ENCODE measurements at places on chromosomes 5 and 9.

DNA sequence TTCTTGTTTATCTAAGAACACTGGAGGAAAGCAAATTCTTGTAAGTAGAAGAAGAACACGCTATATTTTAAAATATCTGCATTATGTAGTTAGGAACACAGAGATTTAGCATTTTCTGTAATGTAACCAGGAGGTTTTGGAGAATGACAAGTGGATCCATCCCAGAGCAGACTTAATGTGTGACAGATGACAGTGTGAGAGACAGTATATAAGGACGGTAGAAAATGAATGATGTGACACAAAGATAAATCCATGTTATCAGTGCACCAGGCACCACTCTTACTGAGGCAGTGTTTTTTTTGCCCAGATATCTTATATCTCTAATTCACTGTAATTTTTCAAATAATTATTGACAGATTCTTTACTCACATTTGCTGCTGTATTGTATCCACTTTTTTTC, 239.0 kb upstream of the KCNN2 start:
- DNase-seq = no peak

GRCh38 chr5:96516631-96517071, 83.6 kb upstream of the PCSK1 start:
- DNase-seq = no peak

DNA sequence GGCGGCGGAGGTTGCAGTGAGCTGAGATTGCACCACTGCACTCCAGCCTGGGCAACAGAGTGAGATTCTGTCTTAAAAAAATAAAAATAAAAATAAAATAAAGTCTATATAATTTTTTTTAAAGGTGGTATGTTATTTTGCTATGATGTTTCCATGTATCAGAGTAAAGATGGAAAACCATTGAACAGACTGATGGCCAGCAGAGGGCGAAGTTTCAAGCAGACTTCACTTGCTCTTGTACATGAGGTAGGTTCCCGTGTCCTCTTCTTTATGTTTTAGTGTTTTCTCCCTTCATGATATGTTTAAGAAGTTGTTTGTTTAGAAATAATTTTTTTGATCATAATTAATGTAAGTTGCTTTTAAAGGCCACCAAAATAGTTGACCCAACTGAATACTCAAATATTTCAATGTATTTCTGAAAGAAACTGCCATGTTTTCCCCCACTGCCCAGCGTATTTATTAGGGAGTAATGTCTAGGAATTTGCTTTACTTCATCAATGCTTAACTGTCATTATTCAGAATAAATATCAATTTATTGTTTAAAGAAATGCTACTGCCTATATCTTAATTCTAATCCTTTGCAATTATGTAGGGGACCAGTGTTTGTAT, 146.4 kb downstream of the HACD4 start:
- peak; percentile 32 for DNase-seq

GRCh38 chr5:58849223-58849622, 266.3 kb downstream of the RAB3C start:
- no peak for DNase-seq

DNA sequence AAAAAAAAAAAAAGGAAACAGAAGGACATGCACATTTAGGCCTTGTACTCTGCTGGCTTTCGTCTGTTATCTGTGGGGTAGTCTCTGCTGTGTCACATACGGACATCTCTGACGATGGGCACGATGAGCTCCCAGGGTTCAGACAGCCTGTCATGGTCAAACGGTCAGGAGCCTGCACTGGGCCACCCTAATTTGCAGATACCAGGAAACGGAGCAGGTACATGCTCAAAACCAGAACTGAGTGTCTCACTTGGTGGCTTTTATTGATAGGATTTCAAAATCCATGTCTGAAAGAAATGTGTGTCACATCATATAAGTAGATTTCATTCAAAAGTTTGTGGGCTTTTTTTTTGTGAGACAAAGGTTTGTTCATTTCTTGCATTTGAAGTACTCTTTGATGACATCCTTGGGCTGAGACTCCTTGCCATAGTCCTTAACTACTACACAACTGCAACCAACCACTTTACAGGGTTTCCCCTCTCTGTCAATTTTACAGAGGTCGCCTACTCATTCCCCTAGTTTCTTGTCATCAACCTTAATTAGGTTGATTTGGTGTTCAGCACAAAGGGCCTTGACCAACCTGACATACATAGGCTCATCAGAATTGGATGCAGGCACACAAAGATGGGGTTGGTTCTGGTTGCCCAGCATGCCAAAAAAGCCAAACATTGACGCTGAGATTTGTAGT, 9.0 kb downstream of the CKMT2 start:
- DNase-seq = no peak

DNA sequence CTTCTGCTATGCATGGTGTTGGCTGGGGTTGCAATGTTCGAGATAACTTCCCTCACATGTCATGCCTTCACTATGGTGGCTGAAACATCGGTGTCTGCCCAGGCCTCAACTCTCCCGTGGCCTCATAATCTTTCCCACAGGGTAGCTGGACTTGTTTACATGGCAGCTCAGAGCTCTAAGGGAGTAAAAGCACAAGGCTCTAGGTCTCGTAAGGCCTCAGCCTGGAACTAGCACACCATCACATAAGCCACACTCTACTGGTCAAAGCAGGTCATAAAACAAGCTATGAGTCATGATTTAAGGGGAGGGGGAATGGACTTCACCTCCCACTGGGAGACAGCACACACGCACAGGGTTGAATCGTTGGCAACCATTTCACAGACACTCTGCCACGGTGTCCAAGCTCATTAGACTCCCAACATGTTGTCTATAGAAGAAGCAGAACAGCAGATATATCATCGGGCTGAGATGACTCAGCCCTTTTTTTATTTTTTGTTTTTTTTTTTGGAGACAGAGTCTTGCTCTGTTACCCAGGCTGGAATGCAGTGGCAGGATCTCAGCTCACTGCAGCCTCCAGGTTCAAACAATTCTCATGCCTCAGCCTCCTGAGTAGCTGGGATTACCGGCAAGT, 66.8 kb upstream of the IL17B start:
- DNase-seq = no peak

DNA sequence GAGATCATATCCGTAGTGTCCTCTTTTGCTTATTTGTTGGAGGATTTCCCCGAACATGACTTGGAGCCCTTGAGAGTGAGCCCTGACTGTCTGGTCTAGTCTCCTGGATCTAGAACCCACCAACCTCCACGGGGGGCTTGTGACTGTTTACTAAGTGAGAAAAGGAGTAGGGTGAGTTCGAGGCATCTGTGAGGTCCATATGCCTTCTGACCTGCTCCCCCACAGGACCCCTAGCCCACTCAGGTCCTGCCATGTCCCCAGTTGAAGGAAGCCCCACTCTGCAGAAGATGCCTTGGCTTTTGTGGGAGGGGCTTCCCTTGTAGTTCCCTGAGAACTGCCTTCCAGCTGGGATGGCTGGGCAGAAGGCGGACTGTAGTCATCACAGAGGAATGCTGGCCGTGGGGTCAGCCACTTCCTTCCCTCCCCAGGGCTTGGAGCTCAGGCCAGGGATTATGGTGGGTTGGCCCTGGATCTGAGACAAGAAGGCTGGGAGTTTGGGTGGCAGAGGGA, 7.0 kb upstream of the IRF1 start:
- no peak for DNase-seq

DNA sequence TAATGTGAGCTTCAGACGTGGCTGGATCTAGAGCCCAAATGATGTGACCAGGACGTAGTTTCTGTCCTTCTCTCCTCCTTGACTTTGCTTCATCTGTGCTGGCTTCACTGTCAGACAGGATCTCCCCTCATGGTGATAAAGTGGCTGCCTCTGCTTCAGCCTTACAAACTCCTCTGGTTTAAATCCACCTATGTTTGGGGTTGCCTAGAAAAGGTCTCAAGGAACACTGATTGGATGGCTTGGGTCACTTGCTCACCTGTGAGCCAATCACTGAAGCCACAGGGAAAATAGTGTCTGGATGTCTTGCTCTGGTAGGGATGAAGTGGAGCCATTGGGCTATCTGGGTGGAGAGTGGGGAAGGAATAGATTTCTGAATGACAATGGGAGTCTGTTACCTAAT, 36.1 kb downstream of the FGF18 start:
- no peak for DNase-seq

GRCh38 chr9:110399983-110400382, 62.3 kb upstream of the TXNDC8 start:
- DNase-seq = no peak

DNA sequence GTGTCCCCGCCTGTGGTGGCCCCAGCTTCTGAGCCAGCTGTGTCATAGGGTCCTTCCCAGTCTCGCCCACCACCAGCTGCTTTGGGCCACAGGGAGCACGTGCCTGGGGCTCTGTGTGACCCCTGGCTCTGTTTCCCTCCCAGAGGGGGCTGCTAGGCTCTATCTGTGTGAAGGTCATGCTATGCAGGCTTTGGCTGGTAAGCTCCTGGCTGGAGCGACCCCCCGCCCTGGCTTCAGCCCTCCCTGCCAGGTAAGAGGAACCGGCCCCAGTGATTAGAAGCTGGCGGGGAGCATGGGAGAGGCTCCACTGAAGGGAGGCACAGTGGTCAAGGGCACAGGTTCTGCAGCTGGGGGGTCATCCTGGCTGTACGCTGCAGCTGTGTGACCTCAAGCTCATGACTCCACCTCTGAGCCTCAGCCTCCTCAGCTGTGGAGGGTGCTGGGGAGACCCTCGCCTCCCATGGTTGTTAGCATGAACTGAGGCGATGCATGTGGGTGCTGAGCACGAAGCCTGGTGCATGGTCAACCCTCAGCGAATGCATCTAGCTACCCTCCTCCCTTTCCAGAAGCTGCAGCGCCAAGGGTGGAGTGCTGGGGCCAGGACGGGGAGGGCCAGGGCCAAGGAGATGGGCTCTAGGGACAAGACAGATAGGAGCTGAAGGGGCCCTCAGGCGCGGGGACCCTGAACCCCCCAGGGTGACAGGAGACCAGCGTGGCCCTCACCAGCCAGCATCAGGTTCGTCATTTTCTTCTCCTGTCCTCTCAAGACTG, 163.8 kb upstream of the MVB12B start:
- no peak for DNase-seq

DNA sequence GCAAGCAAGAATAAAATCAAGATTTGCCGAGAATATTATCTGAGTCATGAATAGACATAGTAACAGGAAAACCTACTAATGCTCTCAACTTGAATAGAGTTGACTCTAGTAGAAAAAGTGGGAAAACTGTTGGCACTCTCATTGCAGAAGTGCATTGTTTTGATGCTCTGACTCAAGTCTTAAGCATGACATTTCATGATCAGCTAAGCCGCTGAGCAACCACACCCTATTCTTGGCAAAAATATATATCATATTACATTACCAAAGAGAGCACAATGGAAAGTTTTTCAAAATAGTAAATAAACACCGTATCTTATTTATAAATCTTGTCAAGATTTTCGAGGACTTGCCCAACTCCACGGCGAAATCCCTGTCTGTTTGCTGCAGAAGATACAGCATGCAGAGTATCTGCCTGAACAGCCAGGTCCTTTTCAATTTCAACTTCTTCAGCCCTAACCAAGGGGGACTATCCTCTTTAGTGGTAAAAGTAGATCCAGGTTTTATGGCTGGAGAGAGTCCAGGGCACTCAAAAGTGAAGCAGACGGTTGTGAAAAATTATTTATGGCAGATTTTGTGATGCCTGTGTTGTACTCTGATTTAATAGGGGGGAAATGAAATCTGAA, 13.9 kb upstream of the ADAMTSL1 start:
- DNase-seq = no peak

- no peak for DNase-seq
These were observed 15.1 kb downstream of the MACROH2A1 start for GRCh38 chr5:135383803-135384495.

DNA sequence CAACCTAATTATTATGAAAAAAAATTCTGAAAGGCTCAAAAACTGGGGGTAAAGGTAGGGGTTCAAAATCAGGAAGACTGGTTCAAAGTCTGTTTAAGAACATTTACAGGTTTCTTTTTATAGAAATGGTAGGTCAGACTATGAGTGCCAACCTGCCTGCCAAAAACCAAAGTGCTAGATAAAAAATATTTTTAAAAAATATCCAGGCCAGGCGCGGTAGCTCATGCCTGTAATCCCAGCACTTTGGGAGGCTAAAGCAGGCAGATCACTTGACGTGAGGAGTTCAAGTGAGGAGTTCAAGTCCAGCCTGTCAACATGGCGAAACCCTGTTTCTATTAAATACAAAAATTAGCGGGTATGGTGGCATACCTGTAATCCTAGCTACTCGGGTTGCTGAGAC, 67.0 kb downstream of the NR3C1 start:
- DNase-seq = no peak

DNA sequence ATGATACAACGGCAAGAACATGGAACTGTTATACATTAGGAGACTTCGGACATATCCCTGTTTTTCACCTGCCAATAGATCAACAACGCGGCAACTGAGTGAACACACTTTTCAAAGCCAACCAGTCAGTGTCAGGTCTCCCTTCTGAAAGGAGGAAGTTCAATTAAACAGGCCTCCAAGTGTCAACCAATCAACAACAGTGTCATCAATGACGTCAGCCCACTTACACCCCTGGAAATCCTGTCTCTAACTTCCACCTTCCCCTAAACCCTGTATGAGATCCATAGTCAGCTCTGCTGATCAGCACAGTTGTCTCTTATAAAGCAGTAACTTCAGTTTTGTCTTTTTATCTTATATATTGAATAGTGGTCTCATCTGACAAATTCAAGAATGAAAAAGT, 36.6 kb downstream of the DMRT3 start:
- no peak for DNase-seq

GRCh38 chr5:172144291-172144815, 43.7 kb downstream of the STK10 start:
- no peak for DNase-seq

DNA sequence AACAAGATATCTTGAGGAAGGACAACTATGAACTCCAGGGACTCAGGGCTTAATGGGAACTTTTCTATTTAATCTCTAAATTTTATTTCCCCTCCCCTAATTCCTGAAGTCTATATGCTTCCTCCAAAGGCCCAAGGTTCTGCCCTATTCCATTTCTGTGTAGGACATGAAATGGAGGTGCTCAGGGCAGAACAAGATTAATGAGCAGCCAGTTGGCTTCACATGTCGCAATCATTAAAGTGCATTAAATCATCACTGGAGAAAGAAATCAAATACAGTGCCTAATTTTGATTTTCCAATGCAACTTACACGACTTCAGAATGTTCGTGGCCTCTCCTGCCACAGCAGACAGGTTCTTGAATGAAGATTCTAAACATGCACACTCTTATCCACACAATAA, 862.1 kb downstream of the PTPRD start:
- DNase-seq = no peak

GRCh38 chr9:121013911-121014310, 36.2 kb downstream of the C5 start:
- DNase-seq = no peak

GRCh38 chr9:122477346-122477745, 380 bp downstream of the OR1J1 start:
- no peak for DNase-seq

DNA sequence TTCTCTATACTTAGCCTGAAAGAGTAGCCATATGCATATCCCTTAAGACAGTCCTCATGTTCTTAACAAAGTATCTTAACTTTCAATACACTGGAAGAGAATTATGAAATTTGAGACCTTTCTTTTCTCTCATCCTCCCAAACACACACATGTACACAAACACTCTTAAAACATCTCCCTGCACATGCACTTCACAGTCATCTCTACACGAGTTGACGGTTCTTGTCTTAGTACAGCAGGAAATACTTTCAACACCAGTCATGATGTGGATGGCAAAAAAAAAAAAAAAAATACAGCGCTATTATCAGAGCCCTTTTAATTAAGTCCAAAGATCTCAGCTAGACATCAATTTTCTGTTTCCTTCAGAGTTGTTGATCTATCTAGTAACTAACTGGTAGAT, 43.6 kb upstream of the PCSK1 start:
- DNase-seq = no peak

Measured in central memory CD4-positive, alpha-beta T cell (primary cell).